HuH-7 (cell line): ENCODE measurements at places on chromosomes 2 and 18.

DNA sequence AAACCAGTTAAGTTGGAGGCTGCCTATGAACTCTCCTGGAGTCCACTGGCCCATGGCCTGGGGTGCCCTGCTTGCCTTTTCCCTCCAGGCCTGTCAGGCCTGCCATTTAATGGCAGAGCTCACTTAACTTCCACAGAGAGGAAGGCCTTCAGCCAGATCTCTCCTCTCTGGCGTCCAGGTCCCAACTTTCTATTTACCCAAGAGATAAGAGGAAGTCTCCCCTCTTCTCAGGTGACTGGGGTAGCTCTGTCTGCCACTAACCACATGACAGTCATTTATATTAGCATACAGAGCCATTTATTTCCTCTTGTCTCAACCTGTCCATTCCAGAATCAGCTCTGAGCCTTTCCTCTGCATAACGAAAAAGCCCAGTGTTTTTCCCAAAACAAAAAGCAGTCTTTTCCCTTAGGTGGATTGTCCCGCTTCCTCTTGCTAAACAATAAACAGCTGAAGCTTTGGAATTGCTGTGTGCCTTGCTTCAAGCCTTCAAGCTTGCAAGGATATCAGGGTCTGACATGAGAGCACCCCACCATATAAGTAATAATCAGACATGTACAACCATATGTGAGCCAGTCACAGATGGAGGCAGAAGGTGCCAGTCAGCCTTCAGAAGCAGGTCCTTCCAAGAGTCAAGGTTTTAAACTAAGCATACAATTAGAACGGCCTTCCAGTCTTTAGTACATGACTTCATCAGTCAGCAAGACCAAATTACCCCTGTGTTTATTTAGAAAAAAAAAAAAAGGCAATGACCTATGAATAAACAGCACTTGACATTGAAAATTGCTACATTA lies 71.2 kb upstream of the STPG4 start:
- DNase-seq: no peak

DNA sequence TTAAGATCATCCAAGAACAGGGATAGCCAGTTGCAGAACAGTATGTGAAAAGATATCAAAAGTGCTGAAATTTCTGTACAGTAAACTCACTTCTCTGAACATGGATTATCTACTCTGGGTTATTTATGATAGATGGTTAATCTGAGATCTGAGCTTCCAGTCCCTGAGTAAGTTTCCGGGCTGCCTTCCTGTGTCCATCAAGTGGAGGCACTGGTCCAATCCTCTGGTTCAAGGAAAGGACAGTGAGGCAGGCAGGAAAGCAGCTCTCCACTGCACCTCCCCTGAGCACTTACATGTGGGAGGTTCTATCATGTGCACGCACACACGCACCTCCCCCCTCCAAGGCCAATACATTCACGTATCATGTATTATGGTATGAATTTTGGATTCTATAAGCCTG lies 32.5 kb downstream of the GPR45 start:
- DNase-seq: no peak

DNA sequence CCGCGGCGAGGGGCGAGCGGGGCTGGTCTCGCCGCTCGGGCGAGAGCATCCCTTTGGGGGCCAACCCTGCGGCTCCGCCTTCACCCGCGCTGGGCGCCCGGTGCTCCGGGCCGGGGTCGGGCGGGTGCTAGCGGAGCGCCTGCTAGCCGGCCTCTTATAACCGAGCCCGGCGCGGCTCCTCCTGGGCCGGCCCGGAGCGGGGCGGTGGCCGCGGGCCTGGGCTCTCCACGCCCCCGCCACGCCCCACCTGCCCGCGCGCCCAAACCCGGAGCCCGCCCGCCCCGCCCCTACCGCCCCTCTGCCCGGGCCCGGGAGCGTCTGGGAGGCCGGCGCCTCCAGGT lies at the start of gene FOXI3:
TSS of gene FOXI3 (minus strand) at position 129 of the 341 bp plus-strand sequence. CDS start 158 bp downstream, outside the sequence.
- no peak for DNase-seq

GRCh38 chr18:64208516-64208915 lies 59.6 kb upstream of the LINC00305 start:
- no peak for DNase-seq

DNA sequence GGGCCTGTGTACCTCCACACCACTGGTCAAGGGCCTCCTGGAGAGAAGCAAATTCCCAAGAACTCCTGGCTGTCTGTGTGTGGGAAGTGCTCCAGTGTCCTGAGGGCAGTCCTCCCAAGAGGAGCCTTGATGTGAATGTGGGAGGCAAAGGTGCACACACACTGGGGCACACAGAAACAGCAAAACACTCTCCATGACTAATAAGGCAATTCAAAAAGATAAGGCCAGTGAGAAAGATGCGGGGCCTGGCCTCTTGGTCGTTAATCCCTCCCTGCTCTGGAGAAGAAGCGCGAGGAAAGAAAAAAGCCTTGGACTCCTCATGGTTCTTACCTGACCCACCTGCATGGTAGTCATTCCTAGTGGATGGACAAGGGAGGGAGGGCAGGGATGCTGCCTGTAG lies 373.2 kb downstream of the SLC4A3 start:
- DNase-seq: no peak

- DNase-seq: no peak
These were observed 218.7 kb downstream of the CMPK2 start for GRCh38 chr2:6647046-6647445.

- DNase-seq: no peak
These were observed 40.6 kb upstream of the FOSL2 start for GRCh38 chr2:28352104-28352503.

DNA sequence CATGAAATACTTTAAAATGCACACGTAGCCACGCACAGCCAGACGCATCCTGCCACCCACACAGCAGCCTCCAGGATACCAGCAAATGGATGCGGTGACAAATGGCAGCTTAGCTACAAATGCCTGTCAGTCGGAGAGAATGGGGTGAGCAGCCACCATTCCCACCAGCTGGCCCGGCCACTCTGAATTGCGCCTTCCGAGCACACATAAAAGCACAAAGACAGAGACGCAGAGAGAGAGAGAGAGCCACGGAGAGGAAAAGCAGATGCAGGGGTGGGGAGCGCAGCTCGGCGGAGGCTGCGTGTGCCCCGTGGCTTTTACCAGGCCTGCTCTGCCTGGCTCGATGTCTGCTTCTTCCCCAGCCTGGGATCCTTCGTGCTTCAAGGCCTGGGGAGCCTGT lies 4.1 kb downstream of the INHBB start:
- no peak for DNase-seq

GRCh38 chr2:232327105-232328031 lies 51.2 kb upstream of the ALPP start:
- peak; percentile 86 for DNase-seq

- no peak for DNase-seq
These were observed 3.1 kb downstream of the STK39 start for GRCh38 chr2:168244318-168244717.

DNA sequence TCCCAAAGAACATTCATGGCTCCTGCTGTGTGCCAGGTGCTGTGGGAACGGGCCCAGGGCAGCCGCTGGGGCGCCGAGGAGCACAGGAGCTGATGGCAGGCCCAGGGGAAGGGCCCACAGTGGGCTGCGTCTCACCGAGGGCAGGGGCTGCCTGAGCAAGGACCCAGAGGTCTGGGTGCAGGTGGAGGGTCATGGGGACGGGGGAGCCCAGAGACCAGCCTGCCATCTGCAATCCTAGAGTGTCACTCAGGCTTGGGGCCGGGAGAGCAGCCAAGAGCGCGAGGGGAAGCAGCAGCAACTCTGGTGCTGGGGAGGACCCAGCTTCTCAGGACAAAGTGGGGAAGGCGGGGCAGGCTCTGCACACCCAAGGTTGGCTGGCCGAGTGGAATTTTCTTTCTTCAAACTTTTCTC lies 207.4 kb downstream of the HDAC4 start:
- no peak for DNase-seq

GRCh38 chr2:238523158-238524110 lies 96.7 kb downstream of the ASB1 start:
- DNase-seq: no peak

GRCh38 chr2:86052676-86053075 lies 53.0 kb downstream of the POLR1A start:
- no peak for DNase-seq
